ENCODE measurements at places on chromosomes 5 and 9.

DNA sequence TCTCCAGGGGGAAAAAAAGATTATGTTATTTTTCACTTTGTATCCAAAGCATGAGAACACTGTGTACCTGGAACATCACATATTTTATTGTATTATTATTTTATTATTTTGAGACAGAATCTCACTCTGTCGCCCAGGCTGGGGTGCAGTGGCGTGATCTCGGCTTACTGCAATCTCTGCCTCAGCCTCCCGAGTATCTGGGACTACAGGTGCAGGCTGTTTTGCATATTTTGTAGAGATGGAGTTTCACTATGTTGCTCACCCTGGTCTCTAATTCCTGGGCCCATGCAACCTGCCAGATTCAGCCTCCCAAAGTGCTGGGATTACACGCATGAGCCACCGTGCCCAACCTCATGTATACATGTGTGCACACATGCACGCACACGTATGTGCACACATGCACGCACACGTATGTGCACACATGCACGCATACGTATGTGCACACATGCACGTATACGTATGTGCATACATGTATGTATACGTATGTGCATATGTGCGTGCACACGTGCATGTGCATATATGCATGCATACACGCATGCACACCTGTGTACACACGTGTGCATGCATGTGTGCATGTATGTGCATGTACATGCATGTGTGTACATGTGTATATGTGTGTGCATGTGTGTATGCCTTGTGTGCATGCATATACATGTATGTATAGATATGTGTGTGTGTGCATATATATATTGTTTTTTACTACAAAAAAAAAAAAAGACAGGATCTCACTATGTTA, 9.5 kb upstream of the UGCG start:
- DNase-seq = no peak

DNA sequence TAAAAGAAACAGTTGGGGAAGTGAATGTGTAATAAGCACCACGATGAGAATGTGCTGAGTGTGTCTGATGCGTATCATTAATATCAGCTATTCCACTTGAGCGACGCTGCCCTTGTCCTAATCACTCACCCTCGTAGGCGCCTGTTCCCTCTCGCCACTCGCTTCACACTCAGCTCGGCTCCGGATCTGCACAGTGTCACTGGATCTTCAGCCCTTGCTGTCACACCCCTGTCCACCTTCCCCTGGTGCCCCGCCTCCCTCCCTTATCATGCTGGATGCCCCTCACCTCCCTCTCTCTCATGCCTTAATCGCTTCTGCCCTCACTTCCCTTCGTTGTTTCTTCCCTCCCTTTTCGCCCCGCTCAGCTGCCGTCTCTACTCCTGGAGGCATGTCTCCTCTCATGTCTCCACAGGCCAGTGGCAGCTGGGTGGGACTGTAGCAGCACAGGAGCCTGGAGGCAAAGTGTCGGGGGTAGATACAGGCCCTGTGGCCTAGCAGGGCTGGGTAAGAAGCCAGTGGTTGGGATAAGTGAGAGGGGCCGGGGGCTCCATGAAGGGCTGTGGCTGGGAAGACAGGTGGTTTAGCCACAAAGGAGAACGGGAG, 43.5 kb downstream of the ANKDD1B start:
- no peak for DNase-seq

- DNase-seq = no peak
Measured at GRCh38 chr5:139763930-139764791, 31.4 kb upstream of the PSD2 start.

DNA sequence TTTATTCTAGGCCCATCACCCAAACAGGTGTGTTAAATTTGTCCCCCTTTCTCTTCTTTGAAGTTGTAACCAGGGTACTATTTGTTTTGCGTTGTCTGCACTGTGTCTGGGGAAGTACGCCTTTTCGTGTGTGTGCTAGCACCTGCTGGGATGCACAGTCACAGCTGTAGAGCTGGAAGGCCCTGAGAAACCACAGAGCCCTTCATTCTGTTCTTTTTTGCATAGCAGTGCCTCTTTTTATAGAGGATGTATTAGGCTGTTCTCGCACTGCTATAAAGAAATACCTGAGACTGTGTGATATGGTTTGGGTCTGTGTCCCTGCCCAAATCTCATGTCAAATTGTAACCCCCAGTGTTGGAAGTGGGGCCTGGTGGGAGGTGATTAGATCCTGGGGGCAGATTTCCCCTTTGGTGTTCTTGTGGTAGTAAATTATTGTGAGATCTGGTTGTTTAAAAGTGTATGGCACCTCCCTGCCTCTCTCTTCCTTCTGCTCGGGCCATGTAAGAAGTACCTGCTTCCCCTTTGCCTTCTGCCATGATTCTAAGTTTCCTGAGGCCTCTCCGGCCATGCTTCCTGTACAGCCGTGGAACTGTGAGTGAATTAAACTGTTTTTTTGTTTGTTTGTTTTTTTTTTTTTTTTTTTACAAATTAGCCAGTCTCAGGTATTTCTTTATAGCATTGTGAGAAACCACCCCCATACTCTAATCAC, 14.0 kb downstream of the SEC61B start:
- peak; percentile 67 for DNase-seq

DNA sequence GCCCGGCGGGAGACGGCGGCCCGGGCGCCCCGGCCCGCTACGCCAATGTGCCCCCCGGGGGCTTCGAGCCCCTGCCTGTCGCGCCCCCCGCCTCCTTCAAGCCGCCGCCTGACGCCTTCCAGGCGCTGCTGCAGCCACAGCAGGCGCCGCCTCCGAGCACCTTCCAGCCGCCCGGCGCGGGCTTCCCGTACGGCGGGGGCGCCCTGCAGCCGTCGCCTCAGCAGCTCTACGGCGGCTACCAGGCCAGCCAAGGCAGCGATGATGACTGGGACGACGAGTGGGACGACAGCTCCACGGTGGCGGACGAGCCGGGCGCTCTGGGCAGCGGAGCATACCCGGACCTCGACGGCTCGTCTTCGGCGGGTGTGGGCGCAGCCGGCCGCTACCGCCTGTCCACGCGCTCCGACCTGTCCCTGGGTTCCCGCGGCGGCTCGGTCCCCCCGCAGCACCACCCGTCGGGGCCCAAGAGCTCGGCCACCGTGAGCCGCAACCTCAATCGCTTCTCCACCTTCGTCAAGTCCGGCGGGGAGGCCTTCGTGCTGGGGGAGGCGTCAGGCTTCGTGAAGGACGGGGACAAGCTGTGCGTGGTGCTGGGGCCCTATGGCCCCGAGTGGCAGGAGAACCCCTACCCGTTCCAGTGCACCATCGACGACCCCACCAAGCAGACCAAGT, 723 bp downstream of the SNX18 start:
- DNase-seq = peak; percentile 37

- DNase-seq = no peak
Measured at GRCh38 chr5:33306758-33307157, 134.0 kb upstream of the TARS1 start.

- DNase-seq = no peak
Measured at GRCh38 chr5:150394131-150394530, 18.6 kb downstream of the CD74 start.

DNA sequence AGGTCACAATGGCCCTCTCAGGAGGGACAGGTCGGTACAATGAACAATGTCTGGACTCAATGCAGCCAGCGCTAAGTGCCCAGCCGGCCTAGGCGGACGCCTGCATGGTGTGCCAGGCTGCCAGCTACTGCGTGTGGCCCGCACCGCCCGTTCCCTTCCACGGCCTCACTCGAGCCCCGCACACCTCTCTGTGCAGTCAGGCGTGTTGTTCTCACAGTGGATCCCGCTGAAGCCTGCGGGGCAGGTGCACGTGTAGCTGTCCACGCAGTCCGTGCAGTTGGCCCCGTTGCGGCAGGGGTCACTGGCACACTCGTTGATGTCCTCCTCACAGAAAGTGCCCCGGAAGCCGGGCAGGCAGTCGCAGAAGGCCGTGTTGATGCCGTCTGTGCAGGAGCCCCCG, 26.7 kb upstream of the SEC16A start:
- no peak for DNase-seq

DNA sequence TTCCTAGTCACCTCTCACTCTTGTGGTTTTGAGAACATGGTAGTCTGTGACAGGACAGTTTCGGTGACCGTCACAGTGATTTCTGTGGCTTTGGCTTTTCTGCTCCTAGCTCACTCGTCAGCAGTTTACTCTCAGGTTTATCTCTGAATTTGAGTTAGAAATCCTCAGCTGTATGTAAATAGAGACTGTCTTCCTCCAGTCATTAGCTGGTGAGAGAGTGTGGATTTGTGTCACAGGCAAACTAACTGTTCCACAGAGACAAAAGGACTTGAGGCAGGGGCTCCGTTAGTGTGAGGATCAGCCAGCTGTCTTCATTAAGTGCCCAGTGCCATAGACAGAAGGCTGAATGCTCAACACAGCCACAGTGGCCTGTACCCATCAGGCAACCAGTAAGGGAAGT, 131.4 kb downstream of the CD180 start:
- DNase-seq = peak; percentile 69

GRCh38 chr5:177982072-177982727, 13.8 kb downstream of the PROP1 start:
- DNase-seq = peak; percentile 10

DNA sequence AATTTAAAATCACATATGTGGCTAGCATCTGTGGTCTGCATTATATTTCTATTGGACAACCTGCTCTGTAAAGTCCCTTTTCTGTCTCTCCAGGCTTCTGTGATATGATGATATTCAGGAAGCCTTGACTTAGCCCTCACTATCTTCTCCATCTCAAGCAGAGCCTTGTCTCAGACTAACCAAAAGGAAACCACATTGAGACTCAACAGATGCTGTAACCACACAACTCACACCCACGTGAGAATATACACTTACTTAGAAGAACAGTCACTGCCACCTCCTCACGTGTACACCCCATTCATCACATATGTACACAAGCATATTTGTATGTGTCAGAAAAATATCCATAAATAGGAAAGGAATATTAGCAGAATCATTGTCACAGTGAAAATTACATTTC, 33.6 kb downstream of the HTR4 start:
- DNase-seq = peak; percentile 77

GRCh38 chr5:103272377-103272776, 13.8 kb downstream of the MACIR start:
- DNase-seq = no peak

GRCh38 chr5:94218374-94218773, 400.0 kb downstream of the KIAA0825 start:
- no peak for DNase-seq

DNA sequence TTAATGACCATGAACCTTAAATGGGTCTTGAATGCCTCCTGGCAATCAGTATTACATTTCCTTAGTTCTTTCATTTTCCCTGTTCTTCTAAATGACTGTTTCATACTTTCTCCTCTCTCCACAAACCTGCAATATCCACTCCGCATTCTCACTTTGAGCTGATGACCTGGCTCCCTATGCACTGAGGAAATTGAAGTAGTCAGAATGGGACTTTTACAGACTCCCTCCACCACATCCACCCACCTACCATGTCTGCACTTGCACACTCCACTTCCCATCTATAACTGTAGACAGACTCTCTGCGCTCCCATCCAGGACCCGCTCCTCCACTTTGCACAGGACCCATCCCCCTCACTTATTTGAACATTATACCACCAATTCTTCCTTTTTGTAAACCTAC, 36.2 kb upstream of the GZMA start:
- peak; percentile 53 for DNase-seq

- no peak for DNase-seq
Measured at GRCh38 chr5:14782591-14782990, 89.0 kb downstream of the ANKH start.

DNA sequence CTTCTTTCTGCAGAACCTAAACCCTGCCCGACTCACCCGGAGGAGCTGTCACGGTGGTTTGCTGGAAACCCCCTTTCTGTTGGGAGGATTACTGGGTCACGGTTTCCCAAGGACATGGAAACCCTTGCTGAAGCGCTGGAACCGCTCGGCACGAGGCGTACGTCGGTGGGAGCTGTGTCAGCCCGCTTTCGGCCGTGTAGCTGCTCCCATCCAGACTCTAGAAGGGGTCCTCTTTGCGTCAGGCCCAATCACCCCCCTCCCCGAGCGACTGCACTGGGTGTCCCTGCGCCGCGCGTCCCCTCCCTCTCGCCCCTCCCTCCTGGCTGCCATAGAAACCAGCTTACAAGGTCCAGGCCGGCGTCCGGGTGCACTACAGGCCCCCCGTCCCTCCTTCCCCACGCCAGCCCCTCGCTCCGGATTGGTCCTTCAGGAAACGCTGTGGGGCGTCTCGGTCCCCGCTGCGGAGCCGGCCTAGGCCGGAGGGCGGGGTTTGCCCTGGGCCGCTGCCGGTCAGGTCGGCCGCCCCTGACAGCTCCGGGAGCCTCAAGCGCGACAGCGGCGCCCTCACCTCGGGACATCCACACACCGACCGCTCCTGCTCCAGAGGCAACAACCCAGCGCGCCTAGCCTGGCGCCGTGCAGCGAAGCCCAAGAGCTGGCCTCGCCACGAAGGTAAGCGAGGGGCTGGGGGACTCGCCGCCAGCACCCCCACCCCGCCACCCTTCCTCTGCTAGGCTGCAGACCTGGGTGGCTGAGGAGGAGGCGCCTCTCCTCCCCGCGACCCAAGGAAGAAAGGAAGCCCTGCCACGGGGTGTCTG, at the start of gene NIM1K:
TSS of gene NIM1K (plus strand) at position 486 of the 818 bp plus-strand sequence. CDS start 53,551 bp downstream, outside the sequence.
- peak; percentile 42 for DNase-seq

GRCh38 chr9:71928806-71929205, 17.4 kb downstream of the C9orf85 start:
- no peak for DNase-seq

DNA sequence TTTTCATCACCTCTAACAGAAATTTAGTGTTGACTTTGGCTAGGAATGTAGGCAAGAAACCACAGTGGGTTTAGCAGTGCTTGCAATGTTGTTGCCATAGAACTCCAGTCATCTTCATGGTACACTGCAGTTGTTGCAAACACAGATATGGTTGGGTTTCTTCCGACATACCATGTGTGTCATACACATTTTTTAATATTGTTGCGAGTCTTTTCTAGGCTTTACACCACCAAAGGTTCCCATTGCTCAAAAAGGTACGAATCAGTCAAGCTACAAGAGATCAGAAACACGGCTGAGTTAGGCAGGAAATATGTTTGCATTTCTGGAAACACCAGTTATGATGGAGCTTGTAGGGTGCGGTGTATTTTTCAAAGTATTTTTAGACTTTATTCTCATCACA, 172.4 kb downstream of the SYK start:
- no peak for DNase-seq

DNA sequence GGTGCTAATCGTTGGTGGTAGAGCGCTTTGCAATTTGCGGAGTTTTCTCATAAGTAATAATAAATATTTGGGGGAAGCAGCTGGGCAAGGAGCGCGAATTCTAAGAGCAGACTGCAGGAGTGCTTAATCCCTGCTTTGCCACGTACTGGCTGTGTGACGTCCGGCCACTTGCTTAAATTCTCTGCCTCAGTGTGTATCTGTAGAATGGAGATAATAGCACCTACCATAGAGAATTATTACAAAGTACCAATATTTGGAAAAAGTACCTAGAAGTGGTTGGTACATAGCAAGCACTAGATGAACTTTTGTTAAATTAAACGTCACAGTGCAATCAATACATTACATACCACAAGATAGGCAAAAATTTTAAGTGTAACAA, 598 bp upstream of the TMED7 start:
- no peak for DNase-seq

DNA sequence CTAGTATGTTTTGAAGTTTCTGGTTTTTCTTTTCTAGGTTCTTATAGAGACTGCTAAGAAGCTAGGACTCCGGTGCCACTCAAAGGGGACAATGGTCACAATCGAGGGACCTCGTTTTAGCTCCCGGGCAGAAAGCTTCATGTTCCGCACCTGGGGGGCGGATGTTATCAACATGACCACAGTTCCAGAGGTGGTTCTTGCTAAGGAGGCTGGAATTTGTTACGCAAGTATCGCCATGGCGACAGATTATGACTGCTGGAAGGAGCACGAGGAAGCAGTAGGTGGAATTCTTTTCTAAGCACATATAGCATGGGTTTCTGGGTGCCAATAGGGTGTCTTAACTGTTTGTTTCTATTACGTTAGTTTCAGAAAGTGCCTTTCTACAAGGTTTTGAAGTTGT, 52.2 kb downstream of the MTAP start:
- DNase-seq = no peak

Data from activated CD4-positive, alpha-beta T cell treated with anti-CD3 and anti-CD28 coated beads, Interleukin-2, amount 50 U/mL, for 16 hours (primary cell).